ENCODE measurements at places on chromosomes 12 and 14. TPM values are rescaled to one million over a fixed set of nuclear protein-coding genes. Genes with fewer than 3 reads are reported as not detected.
A peak's percentile ranks its signal among the peaks of the same experiment; 100 is the strongest.

Gene NGB
- total RNA-seq: not detected

Gene B4GALNT1
- total RNA-seq: 3.1 TPM

Gene LAG3
- 0.26 TPM for total RNA-seq

Gene CYP27B1
- 6.6 TPM for total RNA-seq

Gene HHIPL1
- 0.61 TPM for total RNA-seq

Gene IFNG-AS1
- total RNA-seq: 36.8 TPM

Gene CRACR2A
- total RNA-seq: 31.1 TPM

Gene IL26
- not detected for total RNA-seq

Gene IQSEC3
- not detected for total RNA-seq

Gene PPP1R1A
- total RNA-seq: not detected

Gene RGS6
- not detected for total RNA-seq

Gene RFLNA
- total RNA-seq: not detected

Gene WNT1
- not detected for total RNA-seq

Gene RNASE4
- total RNA-seq: not detected

GRCh38 chr14:31937730-31938346 lies 139.3 kb upstream of the ARHGAP5 start:
- peak; percentile 9 for DNase-seq

DNA sequence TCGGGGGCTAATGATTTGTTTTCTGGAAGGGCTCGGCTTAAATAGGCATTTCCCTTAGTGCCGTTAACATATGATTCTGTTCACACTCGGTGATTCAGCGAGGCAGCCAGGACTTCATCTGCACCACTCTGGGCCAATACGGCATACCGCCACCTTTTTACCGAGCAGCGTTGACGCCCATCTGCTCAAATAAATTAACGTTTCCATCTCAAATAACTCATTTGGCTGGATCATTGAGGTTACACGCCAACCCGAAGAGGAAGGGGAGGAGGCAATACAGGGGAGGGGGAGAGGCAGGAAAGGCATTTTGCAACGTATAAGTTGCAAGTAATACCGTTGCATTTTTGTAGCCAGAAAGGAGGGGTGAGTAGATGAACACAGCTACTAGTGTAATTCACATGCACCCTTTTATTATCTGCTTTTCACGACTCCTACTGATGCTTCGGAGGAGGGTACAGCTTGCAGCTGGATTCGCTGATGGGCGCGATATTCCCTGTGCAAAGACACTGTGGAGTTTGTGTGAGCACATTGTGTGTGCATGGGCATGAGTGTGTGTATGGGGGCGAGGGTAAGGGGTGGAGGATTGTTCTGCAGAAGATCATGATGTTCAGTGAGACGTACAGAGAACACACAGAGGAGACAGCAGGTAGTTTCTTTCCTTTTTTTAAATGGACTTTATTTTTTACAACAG lies 45.9 kb downstream of the MAP1LC3B2 start:
- no peak for DNase-seq

DNA sequence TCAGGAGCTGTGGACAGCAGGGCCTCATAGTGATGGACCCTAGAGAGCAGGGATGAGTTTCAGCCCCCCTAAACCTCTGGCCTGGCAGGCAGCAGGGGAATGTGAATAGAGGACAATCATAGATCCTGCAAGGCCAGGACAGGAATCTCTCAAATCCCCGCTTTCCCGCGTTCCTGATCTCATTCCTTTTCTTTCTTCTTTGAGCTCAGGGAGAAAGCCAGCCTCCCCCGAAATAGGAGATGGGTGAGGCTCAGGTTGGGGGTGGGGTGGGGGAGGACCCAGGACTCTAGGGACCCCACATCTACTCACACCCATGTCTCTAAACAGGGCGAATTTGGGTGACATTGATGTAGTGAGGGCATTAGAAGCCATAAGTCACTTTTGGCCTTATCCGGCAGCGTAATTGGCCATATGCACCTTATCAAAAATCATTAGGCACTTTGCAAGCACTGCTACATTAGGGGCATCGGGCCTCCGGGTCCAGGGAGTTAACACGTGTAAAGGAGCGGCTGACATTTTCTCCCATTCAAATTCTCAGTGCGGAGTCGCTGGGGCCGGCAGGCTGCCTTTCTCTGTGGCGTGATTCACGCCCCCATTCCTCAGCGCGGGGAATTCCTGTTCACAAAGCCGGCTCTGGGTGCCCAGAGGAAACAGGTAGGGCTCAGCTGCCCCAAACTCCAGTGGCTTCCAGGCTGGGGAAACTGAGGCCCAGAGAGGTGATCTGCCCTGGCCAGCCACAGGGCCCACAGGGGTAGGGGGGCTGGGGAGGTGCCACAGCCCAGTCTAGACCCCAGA lies 1.5 kb downstream of the LHX5 start:
- DNase-seq: no peak

GRCh38 chr14:34971381-34971780 lies 11.4 kb upstream of the SRP54 start:
- no peak for DNase-seq

GRCh38 chr12:16155938-16156337 lies 121.5 kb downstream of the SLC15A5 start:
- no peak for DNase-seq

DNA sequence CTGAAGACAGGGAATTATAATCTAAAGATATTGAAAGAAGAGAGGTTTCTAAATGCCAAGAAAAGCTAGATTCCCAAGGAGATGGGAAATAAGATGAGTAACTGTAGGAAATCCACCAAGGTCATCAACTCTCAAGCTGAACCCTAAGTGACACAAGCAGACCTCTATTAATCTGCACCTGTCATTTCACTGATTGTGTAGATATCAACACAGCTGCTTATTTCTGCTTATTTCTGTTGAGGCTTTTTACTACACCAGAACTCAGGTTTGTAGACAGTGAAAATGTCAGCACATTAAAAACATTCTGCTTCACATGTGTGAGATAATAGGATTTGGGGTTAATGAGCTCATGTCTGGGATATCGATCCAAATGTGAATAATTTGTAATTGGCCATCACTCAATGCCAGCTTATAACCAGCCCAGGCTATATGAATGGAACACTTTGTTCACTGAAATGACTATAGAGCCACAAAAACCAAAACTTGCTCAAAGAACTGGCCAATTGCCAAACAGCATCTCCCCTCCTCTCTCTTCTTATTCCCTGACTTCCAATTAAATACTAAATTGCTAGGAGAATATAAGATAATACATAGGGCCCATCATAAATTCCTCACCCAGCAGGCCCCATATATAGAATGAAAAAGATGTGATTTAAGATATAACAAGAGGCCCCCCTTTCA lies 188.7 kb upstream of the ARID2 start:
- no peak for DNase-seq

DNA sequence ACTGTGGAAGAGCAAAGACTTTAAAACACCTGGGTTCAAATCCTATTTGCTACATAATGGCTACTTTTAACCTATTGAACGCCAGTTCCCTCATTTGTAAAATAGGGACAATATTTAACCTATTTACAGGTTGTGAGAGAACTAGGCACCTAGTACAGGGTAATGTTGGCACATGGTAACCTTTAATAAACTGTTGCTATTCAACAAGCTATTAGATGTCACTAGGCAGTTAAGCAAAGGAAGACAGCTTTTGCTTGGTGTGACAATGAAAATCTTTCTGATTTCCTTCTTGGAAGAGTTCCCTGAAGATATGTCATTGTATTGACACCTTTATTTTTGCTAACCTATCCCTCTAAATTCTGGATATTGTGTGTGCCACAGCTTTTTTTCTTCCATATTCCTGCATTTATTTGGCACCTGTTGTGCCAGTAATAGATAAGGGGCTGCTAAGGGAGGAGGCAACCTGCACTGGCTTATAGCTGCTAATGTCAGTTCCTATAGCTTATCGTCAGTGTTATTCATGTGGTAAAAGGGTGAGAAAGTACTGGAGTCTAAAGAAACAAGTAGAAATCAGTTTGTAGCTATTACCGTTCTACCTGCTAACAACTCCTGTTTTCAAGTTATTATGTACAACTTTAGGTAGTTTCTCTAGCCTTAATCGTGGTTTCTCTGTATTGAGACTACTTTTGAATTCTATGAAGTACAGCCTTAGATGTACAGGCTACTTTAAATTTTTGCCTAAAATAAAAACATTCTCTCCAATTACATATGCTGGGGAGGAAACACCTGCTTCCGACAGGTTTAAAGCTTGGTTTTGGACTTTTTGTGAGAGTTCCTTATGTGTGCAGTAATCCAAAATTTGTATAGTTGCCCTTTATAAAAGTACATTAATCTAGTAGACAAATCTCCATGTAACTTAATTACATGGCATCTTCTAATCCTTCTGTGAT lies 24.3 kb downstream of the HIF1A start:
- peak; percentile 63 for DNase-seq

GRCh38 chr14:102750376-102750775 lies 26.9 kb upstream of the TRAF3 start:
- no peak for DNase-seq

GRCh38 chr14:90426663-90427062 lies 29.8 kb downstream of the CALM1 start:
- no peak for DNase-seq

- no peak for DNase-seq
These were observed 398.6 kb downstream of the ZFP36L1 start for GRCh38 chr14:68394118-68394763.

GRCh38 chr12:49539406-49540228 lies 787 bp downstream of the KCNH3 start:
- DNase-seq: no peak

- no peak for DNase-seq
These were observed 40.9 kb downstream of the FZD10 start for GRCh38 chr12:130203151-130203550.

GRCh38 chr14:93989939-93990338 lies 7.2 kb upstream of the CCDC197 start:
- DNase-seq: no peak

DNA sequence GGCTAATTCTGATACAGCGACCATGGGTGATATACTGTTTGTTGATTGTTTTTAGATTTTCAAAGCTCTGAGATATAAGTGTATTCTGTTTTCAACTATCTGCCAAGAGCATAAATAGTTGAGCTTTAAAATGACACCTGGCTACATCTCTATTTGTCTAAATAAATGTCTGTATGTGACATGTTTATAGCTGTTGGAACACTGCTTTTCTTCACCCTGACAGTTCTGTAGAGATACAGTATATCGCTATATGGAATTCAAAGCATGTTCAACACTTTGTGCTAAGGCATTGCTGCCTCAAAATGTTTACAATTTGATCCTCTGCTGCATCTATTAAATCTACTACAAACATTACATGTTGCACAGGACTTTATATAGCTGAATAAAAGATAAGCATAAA lies 27.4 kb upstream of the MGAT4C start:
- DNase-seq: no peak

- no peak for DNase-seq
These were observed 2.7 kb upstream of the CRIP2 start for GRCh38 chr14:105471823-105472485.

- DNase-seq: no peak
These were observed 299.0 kb upstream of the E2F7 start for GRCh38 chr12:77364400-77364799.

DNA sequence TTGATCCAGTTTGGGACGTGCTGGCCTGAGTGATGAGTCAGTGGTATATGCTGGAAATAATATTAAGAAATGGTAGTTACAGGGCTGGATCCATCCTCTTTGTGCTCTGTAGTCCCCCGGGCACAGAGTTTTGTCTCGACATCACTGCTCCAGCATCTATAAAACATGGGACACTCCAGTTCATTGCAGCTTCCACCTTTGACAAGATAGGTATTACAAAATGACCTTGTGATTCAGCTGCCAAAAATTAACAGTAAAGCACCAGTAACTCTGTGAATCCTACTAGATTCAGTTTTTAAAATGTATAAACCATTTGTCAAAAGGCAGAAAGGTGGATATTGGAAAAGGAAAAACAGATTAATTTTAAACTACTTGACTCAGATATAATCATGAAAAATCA lies 14.6 kb upstream of the GNG2 start:
- no peak for DNase-seq

DNA sequence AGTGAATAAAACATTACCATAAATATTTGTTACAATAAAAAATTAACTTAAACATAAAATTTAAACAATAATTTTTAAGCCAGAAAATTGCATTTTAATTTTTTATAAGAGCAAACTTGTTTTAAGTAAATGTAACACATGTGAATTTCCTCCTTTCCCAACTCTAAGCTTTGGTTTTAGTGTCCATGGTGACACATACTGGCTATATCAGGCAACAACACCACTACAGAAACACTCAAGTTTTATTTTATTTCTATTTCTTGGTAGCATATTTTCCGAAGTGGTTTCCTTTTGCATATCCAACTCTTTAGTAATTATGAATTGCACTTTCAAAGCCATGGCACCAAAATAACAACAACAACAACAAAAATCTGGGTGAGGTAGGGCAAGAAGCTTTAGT lies 2.2 kb downstream of the NELL2 start:
- peak; percentile 41 for DNase-seq

DNA sequence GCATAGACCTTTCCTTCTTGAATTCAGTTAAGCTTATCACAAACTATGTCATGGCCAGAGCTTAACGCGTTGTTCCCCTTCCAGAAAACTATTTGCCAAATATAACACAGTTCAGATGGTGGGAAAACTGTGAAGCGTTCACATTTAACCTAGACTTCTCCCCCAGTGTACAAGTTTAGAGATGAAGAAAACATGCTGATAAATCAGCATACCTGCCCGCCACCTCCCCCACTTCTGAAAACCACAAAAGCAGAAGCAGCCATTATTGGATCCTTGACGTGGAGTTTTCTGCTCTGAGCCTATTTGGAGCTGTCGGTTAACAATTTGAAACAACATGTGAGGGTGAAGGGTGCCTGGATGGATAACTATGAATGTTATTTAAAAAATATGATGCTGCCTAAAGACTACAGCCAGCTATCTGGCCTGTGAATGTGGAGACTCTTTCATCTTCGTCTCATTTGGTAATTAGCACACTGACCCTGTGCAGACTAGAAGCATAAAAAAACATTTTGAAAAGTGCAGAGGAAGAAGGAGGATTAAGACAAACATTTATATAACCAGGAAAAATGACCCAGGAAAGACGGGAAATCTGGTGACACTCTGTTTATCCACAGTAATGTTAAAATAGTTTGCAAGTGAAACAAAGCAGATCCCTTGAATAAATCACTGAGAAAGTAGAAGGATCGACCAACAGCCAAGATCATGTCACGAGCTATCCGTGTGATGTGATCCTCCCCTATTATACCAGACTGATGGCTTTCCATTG lies 408.2 kb downstream of the AEBP2 start:
- DNase-seq: peak; percentile 2

Data from OCI-LY7 (cell line).